ENCODE measurements at places on chromosomes 6 and 20.

DNA sequence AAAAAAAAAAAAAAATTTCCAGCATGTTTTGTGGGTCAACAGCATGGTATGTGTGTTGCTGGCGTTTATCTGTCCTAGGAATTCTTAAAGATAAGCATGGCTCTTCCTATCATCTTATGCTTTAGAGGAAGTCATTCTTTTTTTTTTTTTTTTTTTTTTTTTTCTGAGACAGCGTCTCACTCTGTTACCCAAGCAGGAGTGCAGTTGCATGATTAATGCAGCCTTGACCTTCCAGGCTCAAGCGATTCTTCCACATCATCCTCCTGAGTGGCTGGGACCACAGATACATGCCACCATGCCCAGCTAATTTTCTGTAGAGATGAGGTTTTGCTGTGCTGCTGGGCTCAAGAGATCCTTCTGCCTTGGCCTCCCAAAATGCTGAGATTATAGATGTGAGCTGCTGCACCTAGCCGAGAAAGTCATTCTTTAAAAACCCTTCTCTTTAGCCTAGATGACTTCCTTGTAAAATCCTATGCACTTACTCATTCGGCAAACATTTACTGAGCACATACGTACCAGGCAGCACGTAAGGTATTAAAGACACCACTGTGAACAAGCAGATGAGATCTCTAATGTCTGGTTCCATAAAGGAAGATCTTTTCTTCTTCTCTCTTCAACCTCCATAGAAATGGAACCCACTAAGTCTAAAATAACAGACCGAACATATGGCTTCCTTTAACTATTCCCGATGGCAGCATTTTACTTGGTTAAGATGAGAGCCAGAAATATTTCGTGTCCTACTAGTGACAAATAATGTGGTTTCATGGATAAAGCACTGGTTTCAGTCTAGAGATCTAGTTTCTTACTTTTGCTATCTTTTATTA is 122.4 kb downstream of the RIN2 start:
- no peak for DNase-seq

DNA sequence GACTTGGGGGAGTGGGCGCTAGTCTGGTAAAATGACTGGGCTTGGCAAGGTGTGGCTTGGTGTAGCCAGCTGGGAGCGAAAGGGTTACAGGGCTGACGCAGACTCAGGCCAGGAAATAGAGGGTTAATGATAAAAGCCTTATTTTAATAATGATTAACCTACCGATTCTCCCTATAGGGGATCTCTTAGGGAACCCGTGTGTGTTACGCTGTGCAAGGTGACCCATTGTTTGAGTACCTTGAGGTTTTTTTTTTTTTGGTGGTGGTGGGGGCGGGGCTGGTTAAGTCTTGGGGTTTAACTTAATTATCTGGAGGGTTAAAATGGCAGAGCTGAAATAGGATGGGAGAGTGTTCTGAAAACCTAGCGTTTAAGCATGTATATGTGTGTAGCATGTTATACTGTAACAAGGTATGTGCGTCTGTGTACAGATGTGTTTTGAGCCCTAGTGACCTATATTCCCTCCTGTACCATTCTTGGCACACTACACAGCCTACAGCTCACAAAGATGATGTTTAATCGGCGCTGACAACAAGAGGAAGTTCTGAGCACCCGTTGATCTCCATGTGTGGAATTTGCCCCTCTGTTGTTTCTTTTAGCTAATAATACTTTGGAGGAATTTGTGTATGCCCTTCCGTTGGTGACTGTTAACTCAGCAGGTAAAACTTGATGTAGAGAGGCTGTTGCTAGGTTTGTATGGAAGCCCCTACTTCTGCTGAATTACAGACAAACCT is 1.3 kb downstream of the CARMIL1 start:
- no peak for DNase-seq

DNA sequence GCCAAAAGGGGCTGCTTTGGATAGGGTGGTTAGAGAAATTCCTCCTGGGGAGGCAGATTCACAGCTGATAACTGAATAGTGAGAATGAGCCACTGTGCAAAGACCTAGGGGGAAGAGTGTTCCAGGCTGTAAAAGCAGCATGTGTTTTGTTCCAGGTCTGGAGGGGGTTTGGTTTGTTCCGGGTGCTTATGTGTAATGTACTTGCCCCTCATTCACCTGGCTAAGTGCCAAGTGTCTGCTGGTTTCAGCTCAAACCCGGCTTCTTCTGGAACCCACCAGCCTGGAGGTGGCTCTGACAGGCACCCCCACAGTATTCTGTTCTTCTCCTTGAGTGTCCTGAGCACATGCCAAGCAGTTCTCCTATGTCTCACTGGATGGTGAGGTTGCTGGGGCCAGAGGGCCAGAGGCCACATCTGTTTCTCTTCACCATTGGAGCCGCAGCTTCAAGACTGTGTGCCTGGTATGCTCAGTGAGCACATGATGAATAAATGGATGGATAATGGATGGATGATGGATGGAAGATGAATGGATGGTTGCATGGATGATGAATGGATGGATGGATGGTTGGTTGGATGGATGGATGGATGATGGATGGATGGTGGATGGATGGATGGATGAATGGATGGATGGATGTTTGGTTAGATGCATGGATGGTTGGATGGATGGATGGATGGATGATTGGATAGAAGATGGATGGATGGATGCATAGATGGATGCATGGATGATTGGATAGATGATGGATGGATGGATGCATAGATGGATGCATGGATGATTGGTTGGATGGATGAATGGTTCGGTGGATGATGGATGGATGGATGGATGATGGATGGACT is 227.6 kb downstream of the BMP7 start:
- no peak for DNase-seq

- DNase-seq, result no peak
Observed at GRCh38 chr20:17857639-17858449, 110.8 kb downstream of the SNX5 start.

- DNase-seq, result no peak
Observed at GRCh38 chr20:23217023-23217422, 130.9 kb upstream of the CD93 start.

- DNase-seq, result no peak
Observed at GRCh38 chr6:160678744-160679401, 14.8 kb upstream of the LPA start.

GRCh38 chr20:39253051-39253755 is 291.1 kb downstream of the DHX35 start:
- DNase-seq, result no peak

DNA sequence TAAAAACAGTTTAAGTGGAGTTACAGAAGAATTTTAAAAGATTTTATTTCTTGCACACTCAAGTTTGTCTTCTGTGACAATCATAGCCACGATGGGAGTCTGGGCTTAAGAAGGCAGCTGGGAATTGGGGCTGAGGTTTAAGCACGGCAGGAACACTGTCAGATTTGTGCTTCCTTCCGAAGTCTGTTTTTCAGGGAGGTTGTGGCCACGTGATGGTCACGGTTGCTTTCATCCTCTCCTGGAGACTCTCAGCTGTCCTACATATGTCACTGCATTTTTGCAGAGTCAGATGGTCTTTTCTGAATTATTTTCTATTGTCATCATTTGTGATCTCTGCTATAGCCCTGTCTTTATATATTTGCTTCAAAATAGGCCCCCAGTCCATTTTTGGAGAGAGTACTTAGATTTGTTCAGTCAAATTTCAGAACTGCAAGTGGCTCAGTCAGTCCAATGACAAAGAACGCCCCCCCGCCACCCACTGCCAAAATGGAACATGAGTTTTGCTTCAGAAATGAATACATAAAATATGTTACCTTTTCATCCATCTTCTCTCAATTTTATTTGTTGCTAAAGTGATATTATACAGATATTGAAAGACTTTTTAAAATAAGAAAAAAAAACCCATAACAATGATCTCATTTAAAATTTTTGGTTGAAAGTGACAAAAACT is 111.8 kb upstream of the ZFP64 start:
- DNase-seq, result no peak

- DNase-seq, result no peak
Observed at GRCh38 chr6:40958738-40959137, 80.3 kb downstream of the UNC5CL start.

DNA sequence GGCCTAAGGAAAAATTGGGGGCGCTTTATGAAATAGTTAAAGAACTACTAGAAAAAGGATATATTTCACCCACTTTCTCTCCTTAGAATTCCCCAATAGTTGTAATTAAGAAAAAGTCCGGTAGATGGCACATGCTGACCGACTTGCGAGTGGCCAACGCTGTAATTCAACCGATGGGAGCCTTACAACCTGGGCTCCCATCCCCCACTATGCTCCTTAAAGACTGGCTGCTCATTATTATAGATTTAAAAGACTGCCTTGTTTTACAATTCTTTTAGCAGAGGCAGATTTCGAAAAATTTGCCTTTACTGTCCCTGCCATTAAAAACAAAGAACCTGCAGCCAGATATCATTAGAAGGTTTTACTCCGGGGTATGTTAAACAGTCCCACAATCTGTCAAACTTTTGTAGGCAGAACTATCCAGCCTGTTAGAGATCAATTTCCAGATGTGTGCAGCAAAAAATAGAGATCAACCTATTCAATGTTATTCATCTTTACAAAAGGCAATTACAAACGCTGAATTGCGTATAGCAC is 58.5 kb upstream of the PRSS16 start:
- no peak for DNase-seq

DNA sequence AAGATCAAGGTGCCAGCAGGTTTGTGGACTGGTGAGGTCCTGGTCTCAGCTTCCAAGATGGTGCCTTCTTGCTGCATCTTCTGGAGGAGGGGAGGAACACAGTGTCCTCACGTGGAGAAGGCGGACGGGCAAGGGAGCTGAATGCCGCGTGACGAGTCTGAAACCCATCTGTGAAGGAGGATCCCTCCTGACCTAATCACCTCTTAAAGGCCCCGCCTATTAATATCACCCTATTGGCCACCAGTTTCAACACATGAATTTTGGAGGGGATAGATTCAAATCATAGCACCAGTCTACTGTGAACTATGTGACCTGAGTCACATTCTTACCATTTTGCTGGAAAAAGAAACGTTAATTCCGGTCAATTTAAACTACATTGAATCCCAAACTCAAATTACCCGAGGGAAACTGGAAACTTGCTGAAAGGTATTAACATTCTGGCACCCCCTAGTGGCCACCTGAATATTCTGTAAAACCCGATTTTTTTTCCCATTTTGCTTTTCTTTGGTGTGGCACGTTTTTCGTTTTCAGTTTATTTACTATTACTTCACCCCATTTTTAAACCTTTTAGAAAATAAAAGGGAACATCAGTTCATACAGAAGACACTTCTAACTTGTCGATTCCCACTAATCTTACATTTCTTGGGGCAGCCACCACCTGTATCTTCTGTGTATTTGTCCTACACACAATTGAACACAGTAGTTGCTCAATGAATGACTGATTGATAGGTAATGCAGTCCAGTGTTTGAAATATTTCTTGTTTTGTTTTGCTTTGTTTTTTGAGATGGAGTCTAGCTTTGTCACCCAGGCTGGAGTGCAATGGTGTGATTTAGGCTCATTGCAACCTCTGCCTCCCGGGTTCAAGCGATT is 17.9 kb upstream of the CCDC170 start:
- DNase-seq, result no peak

GRCh38 chr6:143579703-143580102 is 68.2 kb upstream of the FUCA2 start:
- no peak for DNase-seq

- DNase-seq, result peak; percentile 11
Observed at GRCh38 chr6:127186889-127187288, 68.4 kb downstream of the RSPO3 start.

- DNase-seq, result no peak
Observed at GRCh38 chr6:85484948-85485347, 35.1 kb downstream of the NT5E start.

DNA sequence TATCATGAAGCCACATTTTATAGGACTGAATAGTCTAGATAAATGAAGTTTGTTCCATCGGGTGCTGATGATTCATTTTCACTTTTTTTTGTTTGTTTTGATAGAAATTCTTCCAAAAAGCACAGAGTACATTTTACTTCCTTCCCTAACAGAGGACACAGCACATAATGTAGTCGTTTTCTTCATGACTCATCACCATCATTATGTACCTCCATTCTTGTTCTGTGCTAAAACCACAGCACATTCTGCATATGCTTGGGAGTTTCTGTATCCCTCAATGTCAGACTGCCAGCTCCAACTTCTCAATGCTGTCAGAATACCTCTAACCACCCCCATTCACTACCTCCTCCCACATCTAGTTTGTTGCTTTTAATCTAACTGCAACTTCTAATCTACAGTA is 1004.9 kb upstream of the ADGRB3 start:
- DNase-seq, result no peak

DNA sequence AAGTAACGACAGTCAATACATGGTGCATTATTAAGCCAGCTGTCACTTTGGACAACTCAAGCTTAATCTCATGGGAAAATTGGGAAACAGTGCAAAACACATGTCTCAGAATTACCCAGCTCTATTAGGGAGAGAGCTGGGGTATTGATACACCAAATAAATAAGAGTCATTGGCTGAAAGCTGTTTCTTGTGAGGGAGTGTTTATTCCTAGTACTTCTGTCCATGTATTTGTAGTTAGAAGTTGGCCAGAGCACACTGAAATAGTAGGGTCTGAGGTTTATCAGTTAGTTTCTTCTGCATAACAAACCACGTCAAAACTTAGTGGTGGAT is 192.0 kb upstream of the RALGAPA2 start:
- DNase-seq, result no peak

DNA sequence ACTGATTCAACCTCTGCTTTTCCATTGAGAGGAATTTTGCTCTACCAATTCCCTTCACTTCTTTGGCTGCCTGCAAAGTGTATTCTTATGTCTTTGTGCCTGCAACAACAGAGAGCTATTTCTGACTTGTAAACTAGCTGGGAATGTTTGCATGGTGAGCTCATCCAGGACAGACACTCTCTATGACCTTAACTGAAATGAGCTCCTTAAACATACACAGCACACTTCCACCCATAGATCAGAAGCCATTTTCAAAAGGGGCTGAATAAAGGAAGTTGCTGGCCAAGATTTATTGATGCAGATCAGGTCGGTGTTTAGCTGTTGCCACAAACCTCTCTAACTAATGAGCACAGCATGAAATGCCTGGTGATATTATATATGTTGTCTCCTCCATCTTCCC is 377.7 kb downstream of the BTBD9 start:
- no peak for DNase-seq

- no peak for DNase-seq
Observed at GRCh38 chr20:10240655-10241054, 22.0 kb downstream of the SNAP25 start.

DNA sequence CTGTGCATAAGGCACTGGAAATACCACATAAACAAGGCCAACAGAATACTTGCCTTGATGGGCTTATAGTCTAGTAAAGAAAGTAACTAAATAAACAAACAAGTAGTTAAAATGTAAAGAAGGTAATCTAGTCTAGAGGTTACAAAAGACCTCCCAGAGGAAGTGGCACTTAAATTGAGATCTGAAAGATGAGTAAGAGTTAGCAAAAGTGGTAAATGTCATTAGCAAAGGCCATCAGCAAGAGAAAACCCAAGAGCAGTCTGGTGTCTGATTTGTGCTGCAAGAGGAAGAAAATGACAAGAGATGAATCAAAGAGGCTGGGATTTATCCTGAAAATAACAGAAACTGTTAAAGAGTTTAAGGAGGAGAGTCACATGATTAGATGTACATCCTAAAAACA is 96.6 kb upstream of the SMLR1 start:
- no peak for DNase-seq

- DNase-seq, result no peak
Observed at GRCh38 chr20:56453352-56453751, 15.1 kb upstream of the RTF2 start.
